ENCODE measurements at places on chromosomes 4 and X.

DNA sequence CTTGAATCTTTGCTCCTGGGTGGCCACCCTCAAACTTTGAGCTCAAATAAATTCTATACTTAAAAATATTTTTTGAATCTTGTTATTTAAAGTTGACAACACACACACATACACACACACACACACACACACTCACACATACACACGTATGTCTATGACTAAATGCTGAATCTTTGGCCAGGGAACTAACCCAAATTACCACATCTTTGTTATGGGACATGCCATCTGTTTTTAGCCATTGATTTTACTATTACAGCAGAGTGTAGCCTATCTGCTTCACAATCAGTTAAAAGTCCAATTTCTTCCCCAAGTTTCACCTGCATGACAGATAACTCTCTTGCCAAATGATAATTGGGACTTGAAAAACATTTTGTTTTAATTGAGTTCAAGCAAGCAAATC lies 45.0 kb upstream of the USP46 start:
- no peak for DNase-seq

DNA sequence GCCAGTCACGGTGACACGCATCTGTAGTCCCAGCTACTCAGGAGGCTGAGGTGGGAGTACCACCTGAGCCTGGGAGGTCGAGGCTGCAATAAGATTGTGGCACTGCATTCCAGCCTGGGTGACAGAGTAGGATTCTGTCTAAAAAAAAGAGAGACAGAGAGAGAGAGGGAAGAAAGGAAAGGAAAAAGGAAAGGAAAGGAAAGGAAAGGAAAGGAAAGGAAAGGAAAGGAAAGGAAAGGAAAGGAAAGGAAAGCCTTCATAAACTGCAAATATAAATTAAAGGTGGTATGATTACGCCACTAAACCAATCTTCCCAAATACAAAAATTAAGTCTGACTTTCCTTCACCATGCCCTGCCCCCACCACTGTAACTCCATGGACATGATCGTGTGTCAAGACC lies 259.3 kb upstream of the GATB start:
- DNase-seq = no peak

DNA sequence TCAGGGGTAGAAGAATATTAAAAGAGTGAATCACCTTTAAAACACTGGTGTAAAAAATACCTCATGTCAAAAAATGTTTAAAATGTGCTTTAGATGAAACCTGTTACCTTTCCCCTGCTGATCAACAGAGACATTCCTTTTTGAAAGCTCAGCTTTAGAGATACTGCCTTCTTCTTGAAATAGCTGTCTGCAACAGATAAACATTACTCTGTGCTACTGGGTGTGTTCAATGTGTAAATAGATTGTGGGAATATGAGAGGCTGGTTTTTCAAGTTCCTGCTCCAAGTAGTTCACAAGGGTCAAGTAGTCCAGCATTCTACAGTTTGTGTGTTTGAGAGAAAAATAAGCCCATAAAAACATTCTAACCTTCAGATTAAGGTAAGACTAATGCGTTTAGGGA lies at the start of gene SYTL5:
Gene SYTL5 (plus strand): TSS at position 263 of the 400 bp plus-strand sequence. CDS start 27,337 bp downstream, outside the sequence.
- DNase-seq = no peak

GRCh38 chrX:43974100-43974475 lies 898 bp upstream of the NDP start:
- DNase-seq = no peak

DNA sequence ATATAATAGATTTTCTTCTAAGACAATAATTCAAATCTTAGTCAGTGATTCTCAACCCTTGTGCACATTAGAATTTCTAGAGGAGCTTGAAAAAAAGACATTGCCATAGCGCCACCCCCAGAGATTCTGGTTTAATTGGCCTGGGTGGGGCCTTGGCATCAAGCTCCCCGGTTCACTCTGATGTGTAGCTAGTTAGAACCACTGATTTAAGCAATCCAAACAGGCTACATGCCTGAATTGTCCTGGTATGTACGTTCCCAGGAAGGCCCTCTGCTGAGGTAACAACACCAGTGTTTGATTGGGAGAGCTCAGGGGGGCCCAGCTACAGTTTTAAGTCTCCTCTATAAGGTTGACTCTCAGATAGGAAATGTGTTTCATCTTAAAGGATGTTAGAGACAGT lies 1.3 kb upstream of the ATP10D start:
- no peak for DNase-seq

DNA sequence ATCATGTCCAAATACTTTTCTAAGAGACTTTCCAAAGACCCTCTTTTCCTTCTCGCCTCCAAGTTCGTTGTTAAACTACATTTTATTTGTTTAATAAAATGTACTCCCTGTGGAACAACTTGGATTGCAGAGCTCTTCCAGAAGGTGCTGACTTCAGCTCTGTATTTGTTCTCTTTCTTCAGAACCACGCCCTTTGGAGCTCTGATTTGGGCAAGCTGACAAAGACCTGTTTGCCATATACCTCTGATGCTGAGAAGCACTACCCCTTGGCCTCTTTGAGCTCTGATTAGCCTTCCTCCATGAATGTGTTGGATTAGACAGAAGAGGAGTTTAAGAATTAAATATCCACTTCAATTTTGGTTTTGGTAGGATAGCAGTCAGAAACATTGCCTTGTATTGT lies 815.1 kb upstream of the POU3F4 start:
- no peak for DNase-seq

- no peak for DNase-seq
Measured at GRCh38 chr4:41260116-41260733, 3.5 kb downstream of the UCHL1 start.

DNA sequence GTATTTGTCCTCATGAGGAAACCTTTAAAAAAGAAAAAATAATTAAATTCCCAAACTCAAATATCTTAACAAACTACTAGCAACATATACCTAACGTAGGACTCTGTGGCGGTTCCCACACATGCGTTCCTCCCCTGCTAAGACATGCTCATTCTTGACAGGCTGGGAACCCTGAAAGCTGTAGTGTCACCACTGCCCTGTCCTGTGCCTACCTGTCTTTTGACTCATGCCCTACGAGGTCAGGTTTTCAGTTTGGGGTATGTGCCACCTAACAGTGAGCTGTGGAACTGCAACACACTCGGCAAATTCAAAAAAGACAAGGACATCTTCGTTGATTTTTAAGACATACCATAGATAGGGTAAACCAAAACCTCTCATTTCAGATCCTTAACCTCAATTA lies 17.8 kb downstream of the IDS start:
- DNase-seq = no peak

DNA sequence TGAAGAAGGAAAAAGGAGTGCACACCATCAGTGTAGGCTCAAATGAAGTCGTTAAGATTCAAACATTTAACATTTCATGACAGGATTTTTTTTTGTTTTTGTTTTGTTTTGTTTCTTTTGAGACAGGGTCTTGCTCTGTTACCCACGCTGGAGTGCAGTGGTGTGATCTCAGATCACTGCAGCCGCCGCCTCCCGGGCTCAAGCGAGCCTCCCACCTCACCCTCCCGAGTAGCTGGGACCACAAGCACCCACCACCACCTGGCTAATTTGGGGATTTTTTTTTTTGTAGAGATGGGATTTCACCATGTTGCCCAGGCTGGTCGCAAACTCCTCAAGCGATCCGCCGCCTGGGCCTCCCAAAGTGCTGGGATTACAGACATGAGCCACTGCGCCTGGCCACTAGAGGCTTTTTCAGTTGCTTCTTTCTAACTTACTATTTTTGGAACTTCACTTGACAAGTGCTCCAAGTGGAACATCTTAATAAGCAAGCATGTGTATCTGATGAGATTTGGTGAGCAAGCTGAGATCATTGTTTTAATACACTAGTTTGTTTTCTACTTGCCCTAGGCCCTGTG lies 78.9 kb upstream of the CNKSR2 start:
- DNase-seq = no peak

DNA sequence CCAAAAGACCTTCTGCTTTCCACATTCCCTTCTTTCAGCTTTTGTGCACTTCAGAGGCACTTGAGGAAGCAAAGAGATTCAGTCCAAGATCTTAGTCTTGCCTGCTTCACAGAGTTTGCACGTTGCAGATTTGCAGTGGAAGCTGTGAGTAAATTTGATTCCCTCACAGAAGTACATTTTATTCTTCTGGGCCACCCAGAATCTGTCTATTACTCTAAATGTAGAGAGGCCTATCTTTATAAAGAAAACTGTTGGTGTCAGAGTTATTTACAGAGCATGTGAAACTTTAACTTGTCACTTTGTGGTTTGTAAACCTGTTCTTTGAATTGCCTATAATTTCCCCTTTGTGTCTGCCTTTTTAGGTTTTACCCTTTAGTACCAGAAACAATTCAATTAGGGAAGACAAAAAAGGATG lies 15.5 kb downstream of the SPRY1 start:
- DNase-seq = no peak
